Breast epithelium (tissue), 4 donors: ENCODE measurements at places on chromosomes 11 and 22.

DNA sequence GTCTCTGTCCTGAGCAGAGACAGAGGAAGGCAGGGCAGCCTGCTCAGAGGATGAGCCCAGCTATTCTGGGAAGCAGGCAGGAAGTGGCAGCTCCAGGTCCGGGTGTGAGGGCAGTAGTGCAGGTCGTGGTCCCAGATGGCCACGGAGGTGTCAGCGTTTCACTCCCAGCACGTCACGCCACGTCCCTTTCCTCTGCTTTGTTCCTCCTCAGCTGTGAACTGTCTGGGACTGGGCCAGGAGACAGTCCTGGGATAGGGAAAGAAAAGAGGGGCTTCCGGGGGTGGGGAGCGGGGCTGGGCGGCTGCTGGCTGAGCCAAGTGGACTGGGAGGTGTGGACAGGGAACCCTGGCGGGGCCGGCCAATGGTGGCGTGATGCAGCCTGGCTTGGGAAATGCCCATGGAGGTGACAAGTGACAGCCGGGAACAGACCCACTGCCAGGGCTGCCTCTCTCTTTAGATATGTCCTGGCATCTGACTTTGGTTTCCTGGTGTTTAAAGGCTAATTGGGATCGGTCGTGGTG lies 64.7 kb downstream of the KCNQ1 start:
- H3K27me3 ChIP-seq: no peaks in the 10 kb centered on the region
- no peaks in the 10 kb centered on the region for H3K36me3 ChIP-seq
- no peak overlapping the region for H3K4me3 ChIP-seq
- no peak overlapping the region for H3K27ac ChIP-seq
- H3K4me1 ChIP-seq: no peaks in the 10 kb centered on the region
- peak; percentile 50 for DNase-seq

- no peak for DNase-seq
- no peak overlapping the region for H3K4me3 ChIP-seq
- no peaks in the 10 kb centered on the region for H3K36me3 ChIP-seq
These were observed 352.4 kb upstream of the FAT3 start for GRCh38 chr11:91872243-91872642.

DNA sequence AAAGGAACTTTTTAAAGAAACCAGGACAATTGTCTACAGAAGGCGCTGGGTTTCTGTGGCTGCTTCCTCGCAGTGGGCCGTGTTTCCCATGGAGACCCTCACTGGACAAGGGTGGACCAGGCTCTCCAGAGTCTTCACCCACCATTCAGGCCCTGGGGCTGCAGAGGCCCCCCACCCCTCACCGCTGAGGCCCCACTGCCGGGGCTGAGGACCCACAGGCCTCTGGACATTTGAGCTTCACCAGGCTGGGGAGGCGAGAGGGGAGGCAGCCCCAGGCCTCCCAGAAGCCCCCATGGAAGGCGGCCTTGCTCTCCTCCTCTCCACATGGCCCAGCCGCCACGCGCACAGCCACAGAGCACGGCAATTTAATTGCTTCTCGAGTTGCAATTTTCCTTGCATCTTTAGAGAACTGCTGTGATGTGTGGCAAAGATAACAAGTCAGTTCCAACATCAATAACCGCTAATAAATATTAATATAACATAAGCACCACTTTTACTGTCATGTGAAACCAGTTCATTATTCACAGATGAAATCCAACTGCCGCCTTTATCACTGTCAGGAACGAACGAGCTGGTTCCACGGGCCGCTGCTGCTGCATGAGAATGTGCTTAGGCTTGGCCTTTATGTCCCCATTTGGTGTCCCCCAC lies 81.0 kb downstream of the PHF21B start:
- no peaks in the 10 kb centered on the region for H3K36me3 ChIP-seq
- H3K4me3 ChIP-seq: no peak overlapping the region
- H3K27me3 ChIP-seq: no peaks in the 10 kb centered on the region
- H3K27ac ChIP-seq: no peak overlapping the region
- no peak for DNase-seq
- no peaks in the 10 kb centered on the region for H3K4me1 ChIP-seq

GRCh38 chr11:72824811-72825505 lies 10.7 kb downstream of the ATG16L2 start:
- no peak overlapping the region for H3K4me3 ChIP-seq
- H3K36me3 ChIP-seq: no peaks in the 10 kb centered on the region
- H3K27ac ChIP-seq: no peak overlapping the region
- peaks cover 4% of the 10 kb centered on the region for H3K4me1 ChIP-seq
- H3K27me3 ChIP-seq: no peaks in the 10 kb centered on the region

DNA sequence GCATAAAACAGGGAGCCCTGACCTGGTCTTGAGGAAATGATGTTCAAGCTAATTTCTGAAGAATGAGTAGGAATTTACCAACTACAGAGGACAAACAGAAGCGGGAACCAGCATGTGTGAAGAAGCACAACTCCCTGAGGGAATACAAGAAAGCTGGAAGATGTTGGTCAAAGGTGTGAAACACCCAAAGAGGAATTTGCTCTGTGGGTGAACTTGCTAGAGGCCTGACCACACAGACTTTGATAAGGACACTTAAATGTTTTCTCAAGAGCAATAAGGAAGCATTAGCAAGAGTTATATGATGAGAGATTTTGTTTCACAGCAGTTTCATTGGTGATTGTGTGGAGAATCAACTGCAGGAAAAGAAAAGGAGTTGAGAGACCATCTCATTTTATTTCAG lies 17.6 kb downstream of the SLC5A12 start:
- no peaks in the 10 kb centered on the region for H3K36me3 ChIP-seq
- no peaks in the 10 kb centered on the region for H3K4me1 ChIP-seq
- no peaks in the 10 kb centered on the region for H3K27me3 ChIP-seq
- no peak overlapping the region for H3K27ac ChIP-seq
- H3K4me3 ChIP-seq: no peak overlapping the region
- DNase-seq: no peak

GRCh38 chr22:38973289-38974169 lies 8.6 kb upstream of the APOBEC3B start:
- H3K27me3 ChIP-seq: no peaks in the 10 kb centered on the region
- H3K27ac ChIP-seq: no peak overlapping the region
- H3K4me1 ChIP-seq: no peaks in the 10 kb centered on the region

DNA sequence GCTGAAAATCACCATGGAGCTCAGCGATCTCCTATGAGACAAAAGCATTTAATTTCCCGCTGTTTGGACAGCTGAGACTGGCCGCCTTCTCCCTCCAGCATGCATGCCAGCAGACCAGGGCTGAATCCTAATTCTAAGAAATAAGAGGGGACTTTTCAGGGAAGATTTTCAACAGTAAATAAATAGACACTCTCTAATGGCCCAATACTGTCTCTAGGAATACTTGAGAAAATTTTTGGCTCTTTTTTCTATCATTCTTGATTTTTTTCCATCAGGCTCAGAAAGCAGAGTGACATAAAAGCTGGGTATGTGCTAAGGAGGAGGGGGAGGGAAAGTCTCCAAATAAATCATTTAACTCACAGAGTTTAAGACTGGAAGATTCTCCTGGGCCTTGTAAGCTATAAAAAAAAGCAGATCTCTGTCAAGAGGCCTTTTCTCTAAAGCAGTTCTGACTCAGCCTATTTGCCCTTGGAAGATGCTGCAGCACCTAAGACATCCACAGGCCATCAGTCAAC lies 17.6 kb upstream of the SPON1 start:
- H3K36me3 ChIP-seq: no peaks in the 10 kb centered on the region
- no peaks in the 10 kb centered on the region for H3K27me3 ChIP-seq
- no peak overlapping the region for H3K27ac ChIP-seq
- no peak for DNase-seq
- no peak overlapping the region for H3K4me3 ChIP-seq

DNA sequence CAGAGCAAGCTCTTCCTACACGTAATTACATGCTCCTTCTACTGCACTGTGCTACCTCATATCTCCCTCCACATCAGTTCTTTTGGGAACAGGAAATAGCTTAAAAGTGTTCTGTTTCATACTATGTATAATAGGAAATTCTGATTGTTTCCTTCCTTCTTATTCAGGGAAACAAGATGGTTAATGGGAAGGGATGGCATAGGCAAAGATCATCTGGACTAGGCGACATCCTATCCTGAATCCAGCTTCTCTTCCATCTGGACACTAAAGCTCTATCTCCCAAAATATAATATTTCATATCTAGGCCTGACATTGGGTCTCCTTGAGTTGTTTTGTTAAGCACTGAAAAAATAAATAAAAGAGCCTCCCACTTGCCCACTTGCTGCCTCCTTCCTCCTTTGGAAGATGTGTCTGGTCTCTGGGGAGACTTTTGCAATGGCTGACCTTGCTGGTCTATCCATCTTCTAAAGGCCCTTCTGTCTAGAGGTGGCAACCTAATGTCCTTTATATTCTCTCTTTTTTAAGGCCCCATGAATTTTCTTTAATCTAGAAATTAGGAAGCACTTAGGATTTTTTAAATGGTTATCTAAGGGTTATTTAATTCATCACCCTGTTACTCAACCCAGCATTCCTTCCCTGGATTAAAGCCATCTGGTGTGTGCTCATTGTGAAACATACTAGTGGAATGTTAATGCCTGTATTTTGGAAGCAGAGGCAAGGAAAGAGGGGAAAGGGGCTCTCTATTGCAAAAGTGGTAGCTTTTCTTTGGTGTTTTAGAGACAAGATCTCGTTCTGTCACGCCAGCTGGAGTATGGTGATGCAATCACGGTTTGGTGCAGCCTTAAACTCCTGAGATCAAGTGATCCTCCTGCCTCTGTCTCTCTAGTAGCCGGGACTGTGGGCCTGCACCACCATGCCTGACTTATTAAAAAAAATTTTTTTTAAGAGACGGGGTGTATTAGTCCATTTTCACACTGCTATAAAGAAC lies 20.6 kb downstream of the CLMP start:
- DNase-seq: peak; percentile 61
- peak overlapping the region; percentile 68 for H3K27ac ChIP-seq
- no peaks in the 10 kb centered on the region for H3K27me3 ChIP-seq
- H3K4me1 ChIP-seq: peaks cover 7% of the 10 kb centered on the region
- no peak overlapping the region for H3K4me3 ChIP-seq

DNA sequence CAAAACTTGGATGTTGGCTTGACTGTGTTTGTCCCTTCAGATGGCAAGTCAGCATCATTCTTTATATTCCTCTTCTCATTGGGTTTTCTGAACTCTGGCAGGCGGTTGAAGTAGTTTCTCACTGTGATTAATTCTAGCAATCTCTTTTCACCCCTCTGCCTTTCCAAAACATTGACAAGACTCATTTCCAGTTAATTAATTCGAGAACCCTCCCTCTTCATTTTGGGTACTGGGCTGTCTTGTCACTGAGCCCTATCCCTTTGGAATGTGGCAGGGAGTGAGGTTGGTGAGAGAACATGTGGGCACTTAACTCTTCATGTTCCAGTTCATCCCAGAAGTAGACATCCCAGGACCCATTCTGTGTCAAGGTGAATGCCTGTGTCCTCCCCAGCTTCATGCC lies 133.0 kb downstream of the WNT7B start:
- H3K36me3 ChIP-seq: no peaks in the 10 kb centered on the region
- no peak overlapping the region for H3K4me3 ChIP-seq
- H3K27me3 ChIP-seq: no peaks in the 10 kb centered on the region
- H3K27ac ChIP-seq: no peak overlapping the region

GRCh38 chr22:22219140-22219996 lies 25.2 kb upstream of the VPREB1 start:
- peak overlapping the region; percentile 32 for H3K27ac ChIP-seq
- DNase-seq: no peak
- H3K27me3 ChIP-seq: no peaks in the 10 kb centered on the region
- no peaks in the 10 kb centered on the region for H3K4me1 ChIP-seq
- no peaks in the 10 kb centered on the region for H3K36me3 ChIP-seq

DNA sequence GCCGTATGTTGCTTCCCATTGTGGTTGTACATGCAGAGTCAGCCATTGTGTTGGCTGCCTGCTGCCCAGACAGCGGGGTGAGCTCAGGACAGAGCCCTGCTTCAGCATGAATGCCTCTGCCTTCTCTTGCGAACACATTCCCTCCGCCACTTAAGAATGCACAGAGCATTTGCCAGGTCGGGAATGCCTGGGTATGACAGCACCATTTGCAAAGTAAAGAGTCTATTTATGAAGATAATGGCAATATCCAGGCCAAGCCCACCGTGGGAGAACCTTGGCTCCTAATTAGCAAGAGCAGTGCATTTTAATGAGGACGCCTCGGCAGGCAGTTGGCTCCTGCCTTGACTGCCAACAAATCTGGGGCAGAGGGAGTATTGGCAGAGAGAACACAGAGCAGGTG lies 62.5 kb upstream of the SORL1 start:
- H3K27ac ChIP-seq: no peak overlapping the region
- no peaks in the 10 kb centered on the region for H3K27me3 ChIP-seq
- H3K4me3 ChIP-seq: no peak overlapping the region
- no peaks in the 10 kb centered on the region for H3K4me1 ChIP-seq
- DNase-seq: no peak

GRCh38 chr11:130448416-130449309 lies at the start of gene ADAMTS15:
TSS of gene ADAMTS15 (plus strand) at chr11:130448645. CDS start at chr11:130448974, 329 bp downstream.
- H3K27me3 ChIP-seq: no peaks in the 10 kb centered on the region
- H3K36me3 ChIP-seq: no peaks in the 10 kb centered on the region
- peak; percentile 66 for DNase-seq

DNA sequence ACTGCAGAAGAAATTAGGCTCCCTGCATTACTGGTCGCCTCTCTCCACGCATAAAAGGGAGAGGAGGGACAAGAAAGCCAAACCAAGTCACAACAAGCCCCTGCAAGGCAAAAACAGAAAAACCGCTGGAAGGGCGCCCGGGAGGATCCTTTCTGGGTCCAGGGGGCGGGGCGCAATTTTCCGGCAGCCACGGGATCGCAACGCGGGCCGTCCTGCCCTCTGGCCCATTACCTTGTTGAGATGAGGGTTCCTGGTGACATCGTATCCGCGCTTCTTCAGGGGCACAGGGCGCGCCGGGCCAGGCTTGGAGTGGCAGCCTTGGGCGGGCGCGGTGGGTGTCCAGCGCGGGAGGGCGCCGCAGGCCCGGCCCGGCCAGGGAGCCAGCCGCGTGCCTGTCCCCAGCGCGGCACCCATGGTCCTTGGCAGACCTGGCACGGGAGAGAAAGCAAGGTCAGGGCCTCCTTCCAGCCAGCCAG lies 847 bp downstream of the ME3 start:
- DNase-seq: peak; percentile 64
- H3K27ac ChIP-seq: peak overlapping the region; percentile 90
- H3K4me3 ChIP-seq: peak overlapping the region; percentile 77
- no peaks in the 10 kb centered on the region for H3K36me3 ChIP-seq
- H3K4me1 ChIP-seq: peaks cover 3% of the 10 kb centered on the region

DNA sequence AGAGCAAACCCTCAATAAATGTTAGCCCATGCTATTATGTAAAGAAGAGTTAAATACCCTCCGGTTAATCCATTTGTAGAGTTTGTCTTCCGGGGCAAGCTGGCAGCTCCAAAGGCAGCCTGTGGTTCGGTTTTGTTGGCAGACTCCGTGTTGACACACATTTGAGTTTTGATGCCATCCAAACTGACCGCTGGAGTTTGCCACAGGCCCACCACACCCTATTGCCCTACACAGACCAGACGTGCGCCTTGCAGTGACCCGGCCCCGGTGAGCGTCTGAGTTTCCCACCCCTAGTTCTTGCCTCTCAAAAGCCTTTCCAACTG lies 25.1 kb downstream of the ELFN2 start:
- H3K4me1 ChIP-seq: no peaks in the 10 kb centered on the region
- H3K27me3 ChIP-seq: peaks cover 3% of the 10 kb centered on the region
- no peaks in the 10 kb centered on the region for H3K36me3 ChIP-seq

DNA sequence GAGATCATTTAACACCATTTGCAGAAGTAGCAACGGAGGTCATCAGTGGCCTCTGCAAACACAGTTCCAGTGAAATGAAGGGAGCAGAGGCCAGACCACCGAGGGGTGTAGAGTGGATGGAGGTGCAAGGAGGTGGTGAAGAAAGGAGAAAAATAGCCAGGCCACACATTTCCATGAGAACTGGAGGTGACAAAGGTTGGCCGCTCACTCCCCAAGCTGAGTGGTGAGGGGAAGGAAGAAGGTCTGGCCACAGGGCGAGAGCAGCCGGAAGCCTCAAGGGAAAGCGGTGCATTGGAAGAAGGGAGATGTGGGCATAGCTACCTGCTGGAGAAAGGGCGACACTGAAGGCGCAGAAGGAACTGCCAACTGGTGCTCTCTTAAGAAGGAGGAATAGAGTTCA lies 20.1 kb upstream of the TMPRSS4 start:
- no peaks in the 10 kb centered on the region for H3K27me3 ChIP-seq
- no peak for DNase-seq
